ENCODE measurements at places on chromosomes 12 and 14.

GRCh38 chr14:100618318-100618693 is 31.1 kb upstream of the BEGAIN start:
- DNase-seq = no peak

GRCh38 chr12:114850661-114851275 is 166.8 kb upstream of the TBX3 start:
- no peak for DNase-seq

- DNase-seq = no peak
Observed at GRCh38 chr14:58167057-58167456, 15.0 kb upstream of the ARMH4 start.

DNA sequence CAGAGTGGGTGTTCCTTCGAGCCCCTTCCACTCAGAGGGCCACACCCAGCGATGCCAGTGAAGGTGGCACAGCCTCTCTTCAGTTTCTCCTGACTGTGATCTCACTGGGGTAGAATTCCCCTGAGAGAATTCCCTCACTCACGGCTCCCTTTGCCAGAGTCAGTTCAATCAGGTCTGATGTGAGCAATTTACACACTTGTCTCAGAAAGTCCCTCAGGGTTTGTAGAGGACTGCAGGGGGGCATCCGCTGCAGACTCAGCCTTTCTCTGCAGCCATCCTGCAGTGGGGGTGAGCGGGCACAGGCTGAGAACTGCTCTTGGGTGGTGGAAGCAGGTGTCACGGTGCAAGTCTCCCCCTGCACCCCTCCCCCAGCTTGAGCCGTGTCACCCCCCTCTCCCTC is 205.4 kb upstream of the PRMT8 start:
- DNase-seq = no peak
